AG08395 (cell line): ENCODE measurements at places on chromosomes 7 and 10.

- no peak for DNase-seq
Observed at GRCh38 chr7:96648784-96649183, 60.9 kb downstream of the SEM1 start.

GRCh38 chr10:36489611-36490228 is 635.7 kb upstream of the ANKRD30A start:
- peak; percentile 65 for DNase-seq

DNA sequence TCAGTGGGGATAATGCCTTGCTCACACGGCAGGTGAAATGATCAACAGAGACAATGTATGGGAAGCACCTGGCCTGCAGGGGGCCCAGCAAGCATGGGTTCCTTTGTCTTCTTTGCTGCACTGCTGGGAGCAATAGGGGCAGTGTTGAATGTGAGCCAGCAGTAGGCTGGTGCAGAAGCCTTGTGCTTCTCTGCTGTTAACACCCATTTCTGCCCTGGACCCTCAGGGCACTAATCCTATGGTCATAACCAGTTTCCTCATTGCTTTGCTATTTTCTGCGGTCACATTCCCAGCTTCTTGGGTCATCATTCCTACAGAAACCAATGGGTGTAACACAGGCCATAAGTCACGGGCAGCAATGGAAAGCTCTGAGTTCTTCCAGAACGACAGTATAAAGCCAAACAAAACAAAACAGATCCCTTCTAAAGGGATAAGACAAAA is 10.9 kb upstream of the LGI1 start:
- peak; percentile 93 for DNase-seq

DNA sequence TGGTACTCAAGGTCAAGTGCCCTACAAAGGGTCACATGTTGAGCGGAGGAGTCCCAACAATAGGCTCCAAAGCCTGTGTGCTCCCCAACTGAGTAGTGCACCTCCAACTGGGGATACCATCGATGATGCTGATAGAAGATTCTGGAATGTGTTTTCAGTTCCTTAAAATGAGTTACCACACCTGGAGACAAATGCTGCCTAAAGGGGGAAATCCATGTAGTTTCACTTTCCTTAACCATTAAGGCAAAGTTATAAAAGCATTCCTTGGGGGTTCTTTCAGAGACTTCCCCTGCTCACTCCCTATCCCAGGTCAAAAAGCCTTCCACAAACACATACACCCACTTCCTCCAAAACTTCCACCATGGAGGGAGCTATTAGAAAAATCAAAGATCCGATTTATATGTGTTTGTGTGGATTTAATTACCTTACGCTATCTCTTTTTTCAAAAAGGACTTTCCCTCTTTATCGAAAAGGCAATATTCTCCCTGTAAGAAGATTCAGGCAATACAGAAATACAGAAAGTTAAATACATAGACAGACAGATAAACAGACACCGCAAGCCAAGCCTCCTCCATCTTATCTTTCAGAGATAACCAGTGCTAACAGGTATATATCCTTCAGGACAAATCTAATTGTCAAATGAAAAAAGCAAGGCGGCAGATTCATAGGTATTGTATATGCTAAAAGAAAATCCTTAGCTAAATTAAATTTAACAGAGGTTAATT is 135.9 kb upstream of the ASAH2 start:
- no peak for DNase-seq

- no peak for DNase-seq
Observed at GRCh38 chr7:13898957-13899670, 90.4 kb downstream of the ETV1 start.

DNA sequence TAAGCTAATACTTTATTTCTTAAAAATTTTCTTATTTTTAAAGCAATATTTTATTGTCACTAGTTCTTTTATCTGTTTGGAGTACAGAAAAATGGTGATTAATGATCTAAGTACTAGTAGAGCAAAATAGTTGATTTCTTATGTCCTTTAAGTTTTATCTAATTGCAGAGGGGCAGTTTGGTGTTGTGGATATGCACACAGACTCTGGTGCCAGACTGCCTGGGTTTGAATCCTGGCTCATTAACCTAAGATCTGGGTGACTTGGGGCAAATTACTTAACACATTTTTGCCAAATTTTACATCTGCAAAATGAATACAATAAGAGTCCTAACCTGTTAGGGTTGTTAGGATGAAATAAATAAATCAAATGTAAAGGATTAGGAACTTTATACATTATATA is 10.7 kb upstream of the PRPS1L1 start:
- no peak for DNase-seq

GRCh38 chr7:78510580-78511188 is 712.1 kb downstream of the PHTF2 start:
- peak; percentile 46 for DNase-seq

DNA sequence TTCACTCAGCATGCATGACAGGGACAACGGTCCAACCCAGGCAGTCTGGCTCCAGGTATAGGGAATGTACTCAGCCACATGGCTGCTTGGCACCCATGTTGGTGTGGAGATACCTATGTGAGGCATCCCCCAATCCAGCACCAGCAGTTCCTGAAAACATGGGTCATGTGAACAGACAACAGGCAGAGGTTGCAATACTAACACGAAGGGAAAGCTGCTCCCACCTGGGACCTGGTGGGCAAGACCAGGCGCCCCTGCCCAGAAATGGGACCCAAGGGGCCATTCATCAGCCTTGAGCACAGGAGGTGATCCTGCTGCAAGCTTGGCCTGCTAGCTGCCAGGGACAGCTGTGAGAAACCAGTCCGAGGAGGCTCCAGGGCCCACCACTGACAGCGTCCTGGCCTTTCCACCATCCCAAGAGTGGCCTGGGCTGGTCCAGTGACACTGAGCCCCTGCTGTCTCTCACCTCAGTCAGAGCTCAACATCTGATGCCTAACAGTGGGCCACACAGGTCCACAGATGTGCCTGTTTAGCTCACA is 142.3 kb downstream of the ARHGAP22 start:
- no peak for DNase-seq

DNA sequence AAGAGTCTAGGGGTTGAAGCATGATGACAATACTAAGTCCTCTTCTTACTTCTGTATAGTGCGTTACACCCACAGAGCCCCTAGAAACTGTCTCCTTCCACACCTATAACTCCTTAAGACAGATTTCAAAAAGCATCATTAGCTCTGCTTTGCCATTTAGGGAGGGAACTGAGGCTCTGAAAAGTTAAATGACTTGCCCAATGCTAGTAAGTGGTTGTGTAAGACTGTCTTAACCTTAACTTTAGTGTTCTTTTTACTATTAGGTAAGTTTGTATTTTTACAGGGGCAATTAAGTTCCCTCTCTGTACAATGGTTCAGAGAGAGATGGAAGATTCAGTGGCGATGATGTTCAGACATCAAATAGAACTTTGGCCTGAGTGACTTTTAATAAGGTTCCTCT is 72.7 kb upstream of the ASAH2 start:
- DNase-seq, result no peak

DNA sequence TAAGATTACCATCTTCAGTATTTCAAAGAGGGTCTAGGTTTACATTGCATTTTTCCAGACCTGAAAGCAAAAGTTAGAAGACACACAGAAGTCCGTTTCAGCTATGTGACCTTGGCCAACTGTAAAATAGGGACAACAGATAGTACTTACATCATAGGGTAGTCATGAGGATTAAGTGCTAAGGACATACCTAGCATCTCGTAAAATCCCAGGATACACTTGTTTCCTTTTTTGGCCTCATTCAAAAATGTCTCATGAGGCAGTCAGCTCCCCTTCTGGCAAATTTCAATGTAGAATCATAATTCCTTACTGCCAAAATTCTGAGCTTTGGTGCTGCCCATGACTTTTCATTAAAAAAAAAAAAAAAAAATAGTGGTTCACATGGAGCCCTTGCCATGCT is 6.4 kb upstream of the DUSP5 start:
- no peak for DNase-seq

DNA sequence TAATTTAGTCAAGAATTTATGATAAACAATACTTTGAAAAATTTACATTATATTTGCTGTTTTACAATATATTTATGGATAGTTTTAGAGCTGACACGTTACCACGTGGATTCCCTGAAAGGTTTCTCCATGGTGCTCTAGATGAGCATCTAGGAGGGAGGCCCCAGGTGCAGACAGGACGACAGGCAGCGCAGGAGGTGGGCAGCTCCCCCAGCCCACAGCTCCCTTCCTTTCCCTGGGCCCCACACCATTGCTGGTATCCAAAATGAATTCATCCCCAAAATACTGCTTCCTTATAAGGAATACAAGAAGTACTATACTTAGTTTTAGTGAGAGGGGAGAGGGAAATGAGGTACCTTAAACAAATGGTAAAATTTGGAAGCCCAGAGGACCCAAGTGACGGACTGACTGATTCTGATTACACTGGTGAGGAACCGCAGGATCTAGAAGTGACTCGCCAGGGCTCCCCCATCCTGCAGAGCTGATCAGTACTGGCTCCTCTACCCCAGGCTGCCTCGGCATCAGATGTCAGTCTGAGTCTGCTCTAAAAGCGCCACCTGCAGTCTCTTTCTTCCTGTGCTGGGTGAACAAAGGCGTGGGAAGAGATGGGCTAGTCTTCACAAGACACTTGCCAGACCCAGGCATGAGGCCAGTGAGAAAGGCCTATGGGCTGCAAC is 89.2 kb downstream of the DLG5 start:
- DNase-seq, result no peak

DNA sequence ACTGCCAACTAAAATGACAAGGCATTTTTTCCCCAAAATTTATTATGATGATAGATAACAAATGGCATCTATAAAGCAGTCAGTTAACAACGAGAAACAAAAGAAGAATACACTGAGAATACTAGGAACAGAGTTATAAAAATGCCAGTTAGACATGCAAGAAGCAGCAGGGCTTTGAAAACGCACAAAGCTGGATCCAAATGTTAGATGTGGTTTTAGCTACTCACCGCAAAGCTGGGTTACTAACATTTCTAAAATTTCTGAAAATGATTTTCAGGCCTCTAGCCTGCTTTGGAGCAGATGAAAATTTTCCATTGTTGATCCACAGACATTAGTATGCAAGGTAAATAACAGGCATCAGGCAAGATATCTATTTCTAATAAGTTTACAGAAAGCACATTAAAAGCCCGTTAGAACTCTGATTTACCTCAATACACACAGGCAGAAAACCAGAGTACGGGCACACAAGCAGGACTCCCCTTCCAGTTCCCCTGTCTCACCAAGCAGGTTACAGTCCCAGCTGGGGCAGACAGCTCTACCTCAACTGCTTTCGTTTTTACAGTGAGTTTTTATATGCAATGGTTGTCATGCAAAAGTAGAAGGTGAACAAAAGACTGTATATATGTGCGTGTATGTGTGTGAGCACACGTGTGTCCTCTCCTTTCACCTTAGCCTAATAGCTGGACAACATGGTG is 37.9 kb downstream of the GLI3 start:
- peak; percentile 74 for DNase-seq

DNA sequence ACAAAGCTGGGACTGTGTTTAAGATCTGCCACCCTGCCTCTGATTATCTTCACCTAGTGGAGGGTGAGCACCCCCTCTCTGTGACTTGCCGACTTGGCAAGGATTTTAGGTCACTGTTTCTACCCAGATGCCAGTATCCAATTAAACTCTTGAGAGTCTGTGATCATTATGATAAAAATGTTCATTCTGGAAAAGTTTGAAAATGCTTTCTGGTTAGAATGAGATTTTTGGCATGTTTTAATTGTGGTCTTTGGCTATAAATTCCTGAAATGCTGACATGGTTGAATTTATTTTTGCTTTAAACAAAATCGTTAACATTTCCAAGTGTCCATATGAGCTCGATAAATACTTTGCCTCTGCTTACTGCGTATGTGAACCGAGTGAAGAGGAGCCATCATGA is 221.4 kb downstream of the BICC1 start:
- peak; percentile 77 for DNase-seq

DNA sequence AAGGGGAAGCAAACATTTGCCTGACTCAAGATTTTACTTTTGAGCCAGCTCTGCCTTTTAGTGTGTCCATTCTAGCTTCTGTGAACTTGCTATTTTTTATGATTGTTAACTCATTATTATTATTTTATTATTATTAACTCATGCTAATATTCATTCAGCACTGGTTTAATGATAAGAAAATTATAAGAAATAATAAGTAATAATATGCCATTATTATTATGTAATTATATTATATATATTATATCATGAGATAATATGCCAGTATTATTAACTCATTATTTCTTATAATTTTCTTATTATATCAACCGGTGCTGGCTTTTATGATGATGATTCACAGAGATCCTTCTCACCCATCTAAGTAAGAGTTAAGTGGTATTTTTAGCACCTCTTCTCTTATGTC is 79.3 kb upstream of the NPVF start:
- no peak for DNase-seq

DNA sequence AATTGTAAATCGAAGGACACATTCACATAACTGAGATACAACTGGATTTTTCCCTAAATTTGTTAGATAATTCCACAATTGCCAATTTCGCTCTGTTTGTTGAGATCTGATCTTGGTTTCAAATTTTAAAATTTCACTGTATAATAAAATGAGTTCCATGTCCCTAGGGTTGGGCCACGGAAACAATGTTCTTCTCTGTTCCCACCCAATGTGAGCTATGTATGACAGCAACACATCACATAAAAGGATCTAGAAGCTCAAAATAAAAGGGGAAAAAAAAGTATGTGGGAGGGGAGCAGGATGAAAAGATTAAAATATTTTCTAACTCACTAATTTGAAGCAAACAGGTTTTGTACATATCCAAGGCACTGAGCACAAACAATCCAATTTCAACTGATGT is 287.8 kb upstream of the MKLN1 start:
- no peak for DNase-seq

- DNase-seq, result no peak
Observed at GRCh38 chr7:78673272-78673671, 780.2 kb downstream of the MAGI2 start.

- peak; percentile 92 for DNase-seq
Observed at GRCh38 chr10:788796-789748, 99.6 kb upstream of the DIP2C start.

DNA sequence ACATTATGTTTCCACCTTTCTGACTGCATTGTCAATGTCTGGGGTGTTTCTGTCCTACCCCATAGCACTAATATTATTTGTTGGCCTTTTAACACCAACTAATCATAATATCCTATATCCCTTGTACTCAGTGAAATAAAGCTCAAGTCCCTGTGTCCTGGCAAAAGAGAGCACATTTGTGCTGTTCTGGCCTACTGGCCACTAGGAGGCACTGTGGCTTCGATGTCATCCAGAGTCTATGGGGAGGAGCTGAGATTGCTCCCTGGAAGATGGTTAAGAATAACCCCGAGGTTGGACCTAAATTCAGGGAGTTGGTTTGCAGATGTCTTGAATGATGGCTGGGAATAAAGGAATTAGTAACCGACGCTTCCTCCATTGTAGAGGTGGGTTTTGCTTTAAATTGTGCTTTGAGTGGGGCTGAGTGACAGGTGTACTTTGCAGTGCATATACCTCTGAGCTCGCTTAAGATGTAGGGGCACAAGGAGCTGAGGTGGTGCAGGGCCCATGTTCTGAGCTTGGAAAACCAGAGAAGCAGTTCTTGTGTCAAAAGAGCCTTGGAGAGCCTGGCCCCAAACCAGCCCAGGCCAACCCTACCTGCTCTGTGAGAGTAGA is 191.2 kb upstream of the PRSS1 start:
- peak; percentile 41 for DNase-seq
